ENCODE measurements at places on chromosomes 13 and 19.

GRCh38 chr13:45718992-45719391, 16.9 kb downstream of the CBY2 start:
- no peak for DNase-seq

- no peak for DNase-seq
Measured at GRCh38 chr13:57932061-57932460, 300.5 kb downstream of the PCDH17 start.

GRCh38 chr19:46076951-46077814, 36.4 kb upstream of the IGFL4 start:
- DNase-seq: no peak

GRCh38 chr13:48477191-48477855, 55.6 kb downstream of the RCBTB2 start:
- no peak for DNase-seq

DNA sequence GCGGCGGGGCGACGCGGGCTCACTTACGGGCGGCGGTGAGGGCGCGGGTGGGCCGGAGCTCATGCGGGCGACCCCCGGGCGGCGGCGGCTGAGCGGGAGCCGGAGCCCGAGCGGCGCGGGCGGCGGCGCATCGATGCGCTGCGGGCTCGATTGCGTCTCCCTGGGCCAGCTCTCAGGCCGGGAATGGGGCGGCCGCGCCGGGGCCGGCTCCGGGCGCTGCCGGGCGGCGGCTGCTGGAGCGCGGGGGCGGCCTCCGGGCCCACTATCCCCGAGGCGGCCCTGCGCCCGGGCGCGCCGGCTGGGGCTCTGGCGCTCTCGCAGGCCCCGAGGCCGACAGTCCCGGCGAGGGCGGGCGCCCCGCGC, 1.4 kb upstream of the TSHZ3 start:
- DNase-seq: no peak

GRCh38 chr19:5534787-5535586, 32.8 kb downstream of the TINCR start:
- no peak for DNase-seq

- no peak for DNase-seq
Measured at GRCh38 chr13:35474496-35475211, 1.8 kb downstream of the MAB21L1 start.

DNA sequence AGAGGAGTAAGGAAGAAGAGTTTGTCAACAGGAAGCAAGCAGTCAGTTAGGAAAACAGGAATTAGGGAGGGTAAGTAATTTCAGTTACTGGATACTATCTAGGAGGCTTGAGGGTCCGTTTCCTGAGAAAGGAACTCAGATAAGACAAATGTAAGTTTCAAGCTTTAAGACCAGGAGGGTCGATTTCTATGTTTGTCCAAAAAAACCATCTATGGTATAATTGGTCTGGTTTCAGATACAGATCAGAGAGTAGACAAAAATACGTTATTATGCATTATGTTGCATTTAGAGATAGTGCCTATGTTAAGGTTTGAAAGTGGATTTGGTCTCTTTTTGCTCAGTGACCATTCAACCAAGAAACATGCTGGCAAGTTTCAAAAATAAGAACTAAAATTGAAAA, 789.6 kb upstream of the PCDH20 start:
- DNase-seq: no peak

- DNase-seq: peak; percentile 89
Measured at GRCh38 chr19:58581227-58582141, 8.3 kb upstream of the MZF1 start.

All from CD4-positive, CD25-positive, alpha-beta regulatory T cell (primary cell).